GM04504 (cell line): ENCODE measurements at places on chromosomes 2 and 18.

DNA sequence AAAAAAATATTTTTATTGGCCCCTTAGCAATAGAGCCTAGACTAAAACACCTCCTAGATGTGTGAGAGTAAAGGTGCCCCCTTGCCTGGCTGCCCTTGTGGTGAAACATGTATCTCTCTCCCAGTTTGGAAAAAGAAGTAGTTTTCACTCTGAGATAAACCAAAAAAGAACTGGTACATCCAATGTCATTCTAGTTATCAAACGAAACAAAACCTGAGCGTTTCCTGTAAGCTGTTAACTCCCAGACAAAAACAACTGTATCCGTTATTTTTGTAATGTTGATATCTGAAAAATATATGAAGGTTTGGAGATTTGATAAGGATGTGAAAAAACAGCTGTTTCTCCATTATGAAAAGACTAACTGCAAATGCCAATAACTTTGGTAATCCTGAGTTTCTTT lies 24.3 kb downstream of the HEATR5B start:
- no peak for DNase-seq

DNA sequence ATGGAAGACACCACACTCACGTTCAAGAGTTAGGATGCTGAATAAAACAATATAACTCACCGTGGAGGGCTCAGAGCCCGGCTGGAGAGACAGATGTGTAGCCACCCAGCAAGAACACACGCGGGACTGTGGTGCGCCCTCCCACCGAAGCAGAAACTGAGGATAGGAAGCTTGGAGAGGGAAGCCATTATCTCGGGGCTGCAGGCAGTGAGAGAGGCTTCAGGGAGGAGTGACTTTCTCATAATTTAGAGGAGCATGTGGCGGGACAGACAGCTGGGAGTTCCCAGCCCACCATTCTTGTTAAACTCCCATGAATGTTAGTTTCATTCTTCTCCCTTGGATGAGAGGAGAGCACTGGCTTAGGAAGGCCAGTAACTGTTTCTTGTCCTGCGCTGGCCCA lies 96.4 kb downstream of the MAPRE2 start:
- DNase-seq: no peak

GRCh38 chr2:28375742-28376631 lies 16.7 kb upstream of the FOSL2 start:
- DNase-seq: no peak

DNA sequence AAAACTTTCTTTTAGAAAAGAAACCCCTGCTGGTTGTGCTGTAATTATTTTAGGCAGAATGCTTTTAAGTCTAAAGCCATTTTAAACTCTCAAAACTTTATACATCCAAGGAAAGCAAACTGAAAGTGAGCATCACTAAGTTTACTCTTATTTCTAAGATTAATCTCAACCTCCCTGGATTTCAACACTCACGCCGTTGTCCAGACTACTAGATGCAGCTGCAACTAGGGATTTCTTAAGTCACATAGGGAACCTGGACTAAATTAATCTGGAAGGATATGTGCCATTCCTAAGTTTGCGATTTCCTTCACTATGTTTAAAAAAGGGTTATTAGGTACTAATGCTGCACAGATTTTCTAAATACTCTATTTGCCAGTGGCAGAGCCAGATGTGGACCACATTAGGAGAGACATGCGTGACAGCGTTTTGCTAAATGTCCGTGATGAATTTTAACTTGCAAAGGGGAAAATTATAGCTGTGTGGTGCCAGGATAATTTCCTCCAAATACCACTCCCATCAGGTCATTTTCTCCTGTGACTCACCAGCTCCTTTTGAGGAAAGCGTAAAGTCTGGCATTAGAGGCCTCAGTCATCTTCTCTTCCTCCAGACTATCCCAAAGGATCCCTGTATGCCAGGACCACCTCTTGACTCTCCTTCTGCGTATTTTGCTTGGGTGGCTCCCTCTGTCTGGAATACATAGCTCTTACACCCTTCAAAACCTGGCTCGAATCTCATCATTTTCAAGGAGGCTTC lies 143.7 kb downstream of the ATL2 start:
- peak; percentile 83 for DNase-seq

GRCh38 chr2:148615381-148615841 lies 29.1 kb upstream of the EPC2 start:
- DNase-seq: no peak
